ENCODE measurements at places on chromosomes 4 and X.

GRCh38 chr4:145716661-145717200 is 36.8 kb downstream of the C4orf51 start:
- no peak for DNase-seq

DNA sequence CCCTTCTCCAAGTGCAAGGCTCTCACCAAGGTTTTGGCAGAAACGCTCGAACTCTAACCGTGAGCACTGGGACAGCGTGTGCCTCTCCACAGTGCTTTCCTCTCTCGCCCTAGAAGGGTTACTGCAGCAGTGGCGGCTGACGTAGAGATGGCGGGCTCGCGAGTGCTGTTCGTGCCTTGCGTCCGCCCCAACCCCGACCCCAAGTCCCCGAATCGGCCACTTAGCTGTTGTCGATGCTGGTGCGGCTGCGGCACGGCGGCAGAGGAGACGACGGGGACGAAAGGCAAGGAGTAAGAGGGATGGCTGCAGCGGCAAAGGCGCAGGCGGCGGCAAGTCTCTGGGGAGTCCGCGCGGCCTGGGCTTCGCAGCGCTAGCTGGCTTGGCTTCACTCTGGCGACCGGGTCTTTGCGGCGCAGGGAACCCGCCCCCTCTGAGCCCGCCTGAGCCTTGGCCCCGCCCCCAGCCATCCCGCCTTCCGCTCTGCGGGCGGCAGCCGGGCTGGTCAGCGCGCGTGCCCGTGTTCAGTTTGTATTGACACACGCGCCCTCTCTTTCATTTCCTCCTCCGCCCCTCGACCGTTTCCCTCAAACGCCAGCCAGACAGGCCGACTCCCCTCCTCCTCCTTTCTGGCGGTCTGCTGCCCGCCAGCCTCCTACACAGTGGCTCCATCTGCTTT is at the start of gene SPIN4:
SPIN4 (minus strand) TSS at position 392 of the 676 bp plus-strand sequence. CDS start 513 bp downstream, outside the sequence.
- DNase-seq: peak; percentile 61

- DNase-seq: no peak
Measured at GRCh38 chr4:150582146-150582872, at the start of gene MAB21L2. MAB21L2 (plus strand) TSS chr4:150582151; CDS start chr4:150583030, 879 bp downstream.

- DNase-seq: no peak
Measured at GRCh38 chr4:139129206-139129605, 47.8 kb downstream of the ELF2 start.

GRCh38 chrX:124507246-124507645 is 160.9 kb downstream of the SH2D1A start:
- DNase-seq: no peak

- peak; percentile 60 for DNase-seq
Measured at GRCh38 chr4:52545099-52546069, 113.7 kb downstream of the USP46 start.

- DNase-seq: no peak
Measured at GRCh38 chr4:106062452-106062875, 167.2 kb downstream of the NPNT start.

DNA sequence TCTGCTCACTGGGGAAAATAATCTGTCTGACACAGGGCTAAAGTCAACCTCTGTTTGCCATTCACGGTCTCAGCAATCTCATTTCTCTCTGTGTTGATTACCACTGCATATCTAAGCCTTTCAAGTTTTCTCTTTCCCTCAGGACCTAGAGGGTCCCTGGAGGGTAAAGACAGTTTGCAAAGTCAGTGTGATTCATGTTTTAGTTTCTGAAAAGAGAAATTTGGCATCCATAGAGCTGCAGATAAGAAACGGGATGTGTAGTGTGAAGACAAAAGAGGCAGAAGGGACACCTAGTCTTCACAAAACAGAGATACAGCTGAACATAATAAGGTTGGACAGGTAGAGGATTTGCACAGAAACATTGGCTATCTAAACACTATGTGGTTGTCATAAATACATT is 34.5 kb upstream of the KDR start:
- DNase-seq: no peak

GRCh38 chrX:41014776-41015360 is 70.4 kb upstream of the USP9X start:
- DNase-seq: no peak

DNA sequence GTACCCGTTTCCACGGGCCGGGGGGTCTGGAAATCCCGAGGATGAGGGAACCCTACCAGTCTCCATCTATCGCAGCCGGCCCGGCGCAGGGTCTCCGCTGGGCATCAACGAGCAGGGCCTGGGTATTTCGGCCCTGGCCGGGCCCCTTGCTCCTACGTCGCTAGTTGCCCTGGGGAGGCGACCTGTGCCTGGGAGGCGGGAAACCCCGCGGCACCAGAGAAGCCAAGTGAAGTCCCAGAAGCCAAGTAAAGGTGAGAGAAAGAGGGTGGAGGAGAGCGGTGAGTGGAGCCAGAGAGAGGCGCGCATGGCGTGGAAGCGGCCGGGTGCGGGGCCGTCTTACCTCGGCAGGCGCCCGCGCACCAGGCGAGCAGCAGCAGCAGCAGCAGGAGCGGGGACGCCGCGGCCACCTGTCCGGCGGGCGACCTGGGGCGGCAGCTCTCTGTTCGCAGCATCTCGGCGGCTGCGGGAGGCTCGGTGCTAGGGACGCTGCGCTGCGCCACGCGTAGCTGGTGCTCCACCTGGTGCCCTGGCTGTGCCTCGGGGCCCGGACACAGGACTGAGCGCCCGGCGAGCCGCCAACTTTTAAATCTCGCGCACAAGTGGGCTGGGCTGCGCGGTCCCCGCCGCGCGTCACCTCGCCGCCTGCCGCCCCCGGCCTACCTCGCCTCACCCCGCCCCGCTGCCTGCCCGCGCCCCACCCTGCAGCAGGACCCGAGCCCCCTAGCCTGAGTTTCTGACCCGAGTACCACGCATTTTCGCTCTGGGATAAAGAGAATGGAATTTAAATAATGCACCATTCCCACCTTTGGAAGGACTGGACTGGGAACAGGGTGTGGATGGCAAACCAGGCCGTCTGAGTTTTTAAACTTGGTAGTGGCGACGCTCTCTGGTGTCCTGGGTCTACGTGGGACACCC is at the start of gene NMU:
NMU (minus strand) TSS at position 558 of the 915 bp plus-strand sequence; CDS start at position 452, 106 bp downstream.
- peak; percentile 6 for DNase-seq

DNA sequence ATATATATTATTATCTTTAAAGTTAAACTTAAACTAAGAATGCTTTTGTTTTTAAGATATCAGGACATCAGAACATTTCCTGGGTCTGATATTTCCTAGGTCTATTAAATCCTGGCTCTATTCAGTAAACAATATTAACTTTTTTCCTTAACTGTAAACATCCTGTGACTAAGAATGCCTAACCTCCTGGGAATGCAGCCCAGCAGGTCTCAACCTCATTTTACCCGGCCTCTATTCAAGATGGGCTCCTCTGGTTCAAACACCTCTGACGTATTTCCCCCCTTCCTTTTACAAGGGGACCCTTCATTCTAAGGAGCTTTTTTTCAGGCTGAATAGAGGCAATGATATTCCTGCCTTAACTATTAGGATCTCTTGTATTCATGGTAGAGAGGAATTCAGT is 35.8 kb upstream of the DYNLT3 start:
- no peak for DNase-seq

- DNase-seq: no peak
Measured at GRCh38 chrX:127606590-127606989, 445.6 kb downstream of the ACTRT1 start.

DNA sequence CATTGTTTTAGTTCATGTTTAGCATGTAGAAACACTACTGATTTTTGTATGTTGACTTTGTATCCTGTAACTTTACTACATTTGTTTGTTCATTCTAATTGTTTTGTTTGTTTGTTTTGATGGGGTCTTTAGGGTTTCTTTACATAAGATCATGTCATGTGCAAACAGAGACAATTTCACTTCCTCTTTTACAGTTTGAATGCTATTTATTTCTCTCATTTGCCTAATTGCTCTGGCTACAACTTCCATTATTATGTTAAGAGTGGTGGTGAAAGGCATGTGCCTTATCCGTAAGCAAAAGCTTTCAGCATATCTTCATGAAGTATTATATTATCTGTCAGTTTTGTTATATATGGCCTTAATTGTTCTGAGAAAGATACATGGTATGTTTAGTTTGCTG is 571.1 kb downstream of the PCDH7 start:
- DNase-seq: no peak

- peak; percentile 9 for DNase-seq
Measured at GRCh38 chr4:83074086-83074704, 39.2 kb downstream of the COPS4 start.

GRCh38 chrX:64150775-64151174 is 54.7 kb downstream of the AMER1 start:
- no peak for DNase-seq

GRCh38 chrX:37348971-37349220 is 268 bp upstream of the PRRG1 start:
- no peak for DNase-seq

GRCh38 chrX:68498044-68498507 is 775 bp upstream of the YIPF6 start:
- DNase-seq: no peak

GRCh38 chrX:22296871-22297270 is 24.2 kb downstream of the CBLL2 start:
- DNase-seq: no peak

DNA sequence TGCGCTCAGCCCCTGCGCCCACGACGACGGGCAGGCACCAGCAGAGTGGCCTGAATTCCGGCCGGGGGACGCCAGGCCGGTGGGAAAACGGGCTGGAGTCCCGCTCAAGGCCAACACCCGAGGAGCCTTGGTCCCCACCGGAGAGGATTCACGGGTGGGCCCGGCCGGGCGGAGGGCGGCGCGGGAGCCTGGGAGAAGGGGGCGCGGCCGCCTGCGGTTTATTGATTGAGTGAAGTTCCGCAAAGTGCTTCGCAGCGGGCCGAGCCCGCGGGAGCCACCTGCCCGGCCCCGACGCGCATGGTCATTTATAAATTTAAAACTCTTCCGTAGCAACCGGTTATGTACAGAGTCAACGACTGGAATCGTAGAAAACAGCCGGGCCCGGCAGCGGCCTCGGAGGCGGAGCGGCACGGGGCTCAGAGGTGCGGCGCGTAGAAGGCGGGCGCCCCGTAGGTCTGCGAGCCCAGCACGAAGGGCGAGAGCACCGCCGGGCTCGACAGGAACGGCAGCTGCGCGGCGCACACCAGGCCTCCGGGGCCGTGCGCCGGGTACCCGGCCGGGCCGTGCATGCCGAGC is 3.6 kb downstream of the NKX1-1 start:
- no peak for DNase-seq

DNA sequence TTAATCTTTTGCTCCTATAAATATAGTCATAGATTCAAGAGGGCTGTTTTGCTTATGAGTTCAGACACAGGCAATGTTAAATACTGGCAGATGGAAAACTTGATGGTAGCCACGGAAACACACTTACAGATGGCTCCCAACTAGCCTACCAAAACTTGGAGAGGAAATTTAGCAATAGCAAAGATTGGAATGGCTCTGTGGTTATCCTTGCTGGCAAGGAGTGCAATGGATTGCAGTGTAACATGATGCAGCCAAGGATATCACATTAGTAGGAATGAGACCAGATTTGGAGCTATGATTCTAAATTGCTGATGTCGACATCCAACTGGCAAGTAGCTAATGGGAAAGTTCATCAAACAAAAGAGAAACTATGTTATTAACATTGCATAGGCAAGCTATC is 791.0 kb upstream of the DIAPH2 start:
- no peak for DNase-seq

DNA sequence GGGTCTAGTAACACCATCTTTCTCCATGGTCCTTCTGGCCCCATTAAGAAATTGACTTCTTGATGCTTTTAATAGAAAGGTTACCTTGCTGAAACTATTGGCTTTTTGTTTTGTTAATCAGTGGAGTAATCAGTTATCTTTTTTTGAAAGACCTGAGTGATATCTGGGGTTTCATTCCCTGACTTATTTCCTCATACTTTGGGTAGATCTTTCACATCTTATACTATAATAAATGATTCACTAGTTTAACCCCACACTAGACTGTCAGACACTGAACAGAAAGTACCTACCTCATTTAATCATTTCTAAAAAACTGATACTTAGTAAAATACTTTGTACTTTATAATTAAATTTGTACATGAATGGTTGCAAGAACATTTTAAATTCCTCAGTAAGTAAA is 1021.1 kb downstream of the STIM2 start:
- DNase-seq: no peak

DNA sequence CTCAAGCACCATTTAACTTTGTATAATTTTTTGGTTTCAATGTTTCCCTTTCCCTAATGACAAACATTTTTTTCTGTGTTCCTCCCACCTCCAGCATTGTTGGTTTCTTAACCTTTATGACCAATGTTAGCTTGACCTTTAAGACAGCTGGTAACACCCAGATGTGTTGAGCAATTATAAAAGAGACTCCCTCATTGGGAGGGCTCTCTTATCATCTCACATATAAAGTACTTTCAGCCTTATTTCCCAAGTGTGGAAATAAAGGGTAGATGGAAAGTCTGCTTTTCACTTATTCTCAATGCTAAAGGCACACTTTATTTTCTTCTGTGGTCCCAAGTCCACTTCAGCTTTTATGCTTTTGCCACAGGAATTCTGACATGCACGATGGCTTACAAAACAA is 1420.4 kb downstream of the RAPGEF2 start:
- DNase-seq: no peak
